ENCODE measurements at places on chromosomes 6 and 20.

DNA sequence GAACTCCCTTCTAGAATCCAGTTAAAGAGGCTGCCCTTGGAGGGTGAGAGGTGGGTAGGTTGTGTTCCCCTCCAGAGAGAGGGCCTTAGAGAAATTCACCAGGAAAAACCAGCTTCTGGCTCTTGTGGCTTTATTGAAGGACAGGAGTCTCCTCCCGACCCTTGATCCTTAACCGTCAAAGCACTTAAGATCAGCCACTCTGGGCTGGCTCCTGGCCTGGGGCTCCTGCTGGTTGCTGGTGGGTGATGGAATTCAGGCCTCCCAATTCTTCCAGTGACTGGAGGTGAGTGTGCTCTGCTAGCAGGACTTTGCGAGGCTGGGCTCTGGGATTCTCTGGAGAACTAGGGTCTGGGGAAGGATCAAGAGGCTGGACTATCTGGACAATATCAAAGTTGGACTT is 75.6 kb upstream of the LGSN start:
- DNase-seq = no peak

DNA sequence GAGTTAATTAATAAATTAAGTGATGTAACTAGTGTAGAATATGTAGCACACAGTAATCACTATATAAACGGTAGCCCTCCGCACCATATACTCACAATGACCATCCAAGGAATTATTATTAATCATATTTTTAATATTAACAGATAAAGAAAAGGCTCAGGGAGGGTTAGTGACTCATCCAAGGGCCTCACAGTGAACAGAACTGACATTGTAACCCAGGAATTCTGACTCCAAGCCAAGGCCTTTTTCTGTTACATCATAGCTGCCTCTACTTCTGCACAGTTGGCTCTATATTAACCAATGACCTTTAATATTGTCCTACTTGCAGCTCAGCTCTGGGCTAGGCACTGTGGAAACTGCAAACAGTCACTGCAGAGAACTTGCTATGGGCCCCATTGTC is 117.5 kb upstream of the SIRPG start:
- no peak for DNase-seq

DNA sequence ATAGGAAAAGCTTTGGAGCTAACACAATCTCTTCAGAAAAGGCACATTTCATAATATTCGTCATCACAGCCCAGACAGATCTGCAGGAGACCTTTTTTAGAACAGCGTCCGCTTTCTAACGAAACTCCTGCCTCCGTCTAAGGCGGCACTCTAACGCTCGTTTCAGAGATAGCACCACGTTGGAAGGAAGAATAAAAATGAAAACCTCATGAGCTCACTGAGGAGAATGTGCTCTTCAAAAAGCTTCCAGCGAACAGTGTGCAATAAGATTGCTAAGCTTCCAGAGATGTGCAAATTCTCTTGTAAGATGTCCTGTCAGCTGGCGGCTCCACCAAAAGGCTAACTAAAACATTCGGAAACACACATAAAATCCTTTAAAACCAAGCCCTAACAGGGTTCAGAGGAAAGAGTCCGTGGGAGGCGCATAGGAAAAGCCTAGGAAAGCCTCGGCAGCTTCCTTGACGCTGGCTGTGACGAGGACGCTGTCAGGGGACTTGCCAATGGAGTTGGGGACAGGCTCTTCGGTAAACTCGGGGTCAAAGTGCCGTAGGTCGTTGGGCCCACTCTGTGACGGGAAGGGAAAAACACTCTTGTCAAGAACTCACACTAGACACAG is 117.6 kb upstream of the SLC2A12 start:
- DNase-seq = no peak

DNA sequence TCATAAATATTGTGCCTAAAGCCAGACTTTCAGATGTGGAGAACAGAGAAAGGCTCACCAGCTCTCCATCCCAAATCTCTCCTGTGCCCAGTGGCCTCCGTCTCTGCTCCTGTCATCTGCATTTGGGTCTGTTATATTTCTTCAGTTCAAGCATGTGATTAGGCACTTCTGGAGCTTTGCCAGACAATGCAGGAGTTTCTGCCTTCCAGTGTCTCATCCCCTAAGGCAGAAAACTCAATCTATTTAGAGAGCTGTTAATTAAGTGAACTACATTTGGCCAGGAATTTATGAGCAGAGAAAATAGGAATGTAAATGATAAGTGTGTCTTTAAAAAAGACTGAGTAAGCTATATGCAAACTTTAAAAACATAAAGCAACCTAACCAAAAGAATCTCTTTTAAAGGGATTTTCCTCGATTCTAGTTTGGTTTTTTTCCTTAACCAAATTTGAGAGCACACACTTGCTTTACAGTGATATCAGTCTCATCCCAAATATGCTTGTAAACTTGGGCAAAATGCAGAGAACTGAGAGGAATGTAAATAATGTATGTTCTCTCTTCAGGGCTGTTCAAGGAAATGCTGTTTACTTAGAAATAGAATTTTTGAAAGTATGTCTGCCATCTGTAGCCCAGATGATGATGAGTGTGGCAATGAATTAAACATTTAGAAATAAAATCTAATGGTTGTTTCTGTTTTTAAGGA is 113.9 kb downstream of the ELOVL4 start:
- DNase-seq = no peak

DNA sequence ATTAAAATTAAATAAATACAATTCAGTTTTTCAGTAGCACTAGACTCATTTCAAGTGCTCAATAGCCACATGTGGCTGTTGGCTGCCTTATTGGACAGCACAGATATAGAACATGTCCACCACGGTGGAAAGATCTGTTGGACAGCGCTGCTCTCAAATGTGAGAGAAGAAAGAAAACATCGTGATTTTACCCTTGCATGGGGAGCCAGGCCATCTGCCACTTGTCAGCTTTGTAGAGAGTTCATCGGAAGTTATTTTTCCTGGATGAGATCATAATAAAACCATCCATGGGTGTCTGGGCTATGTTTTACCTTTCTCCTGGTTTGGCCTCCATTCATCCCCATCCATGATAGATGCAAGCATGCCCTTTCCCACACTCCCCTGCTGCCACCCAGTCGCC is 5.8 kb upstream of the KIF3B start:
- DNase-seq = no peak

DNA sequence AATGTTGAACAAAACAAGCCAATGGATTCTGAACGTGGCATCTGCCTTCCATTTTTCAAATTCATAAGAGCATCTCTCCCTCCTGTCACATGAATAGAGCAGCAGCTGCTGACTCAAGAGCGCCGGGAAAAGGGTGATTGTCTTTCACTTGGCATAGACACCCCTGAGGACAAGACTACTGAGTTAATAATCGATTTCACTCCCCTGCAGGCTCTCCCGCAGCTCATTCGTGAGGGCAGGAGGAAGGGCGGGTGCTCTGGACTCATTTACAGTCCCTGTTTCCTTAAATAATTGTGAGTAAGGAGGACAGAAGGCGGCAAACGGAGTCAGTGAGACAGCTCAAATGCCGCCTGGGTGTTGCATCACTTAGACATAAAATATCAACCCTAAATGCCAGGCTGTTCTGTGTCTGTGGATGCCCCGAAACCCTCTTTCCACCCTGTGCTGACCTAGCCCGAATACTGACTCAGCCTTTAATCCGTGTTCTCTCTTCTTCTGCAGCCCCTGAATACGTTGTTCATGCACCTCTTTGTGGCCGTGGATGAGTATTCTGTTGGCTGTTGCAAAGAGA is 21.6 kb downstream of the CFAP61 start:
- DNase-seq = no peak

Data from B cell (primary cell).